ENCODE measurements at places on chromosomes 1 and 21.

DNA sequence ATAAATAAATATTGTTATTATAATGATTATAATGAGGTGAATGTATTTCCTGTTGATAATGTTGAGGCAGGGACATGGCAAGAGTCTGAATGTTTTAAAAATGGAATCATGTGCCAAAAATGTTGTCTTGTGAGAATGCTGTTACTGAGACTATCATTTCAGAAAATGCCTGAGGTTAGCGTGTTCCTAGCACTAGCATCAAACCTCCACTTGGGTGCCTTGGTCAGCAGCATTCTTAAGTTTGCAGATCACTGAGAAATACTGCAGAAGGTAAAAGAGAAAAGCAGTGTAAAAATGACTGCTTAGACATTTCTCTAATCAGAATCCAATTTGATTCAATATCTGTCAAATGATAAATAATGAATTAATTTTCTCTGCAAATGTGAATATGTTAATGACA, 50.8 kb downstream of the OLFM3 start:
- DNase-seq = no peak

DNA sequence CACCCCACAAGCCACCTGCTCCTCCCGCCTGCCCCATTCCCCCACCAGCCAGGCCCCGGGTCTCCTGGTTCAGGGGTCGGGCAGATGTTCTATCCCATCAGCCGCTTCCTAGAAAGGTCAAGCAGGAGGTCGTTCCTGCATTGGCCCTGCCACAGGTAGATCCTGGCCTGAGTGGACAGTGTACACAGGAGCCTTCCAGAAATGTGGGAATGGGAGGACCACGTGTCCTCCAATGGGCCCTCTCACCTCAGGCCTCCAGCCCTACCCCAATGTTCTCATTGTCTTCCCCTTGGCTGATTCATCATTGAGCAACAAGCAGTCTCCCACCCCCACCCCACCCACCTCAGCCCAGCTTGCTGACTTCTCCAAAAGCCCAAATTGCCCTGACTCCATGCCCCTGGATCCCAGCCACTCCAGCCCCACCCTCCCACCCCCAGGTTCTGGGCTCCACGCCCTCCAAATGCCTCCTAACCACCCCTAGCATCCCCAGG, 2.1 kb downstream of the S100A16 start:
- DNase-seq = no peak

GRCh38 chr1:181479137-181479745, 4.1 kb upstream of the CACNA1E start:
- DNase-seq = peak; percentile 30

- no peak for DNase-seq
Observed at GRCh38 chr1:46767649-46768282, 31.1 kb upstream of the CYP4B1 start.

DNA sequence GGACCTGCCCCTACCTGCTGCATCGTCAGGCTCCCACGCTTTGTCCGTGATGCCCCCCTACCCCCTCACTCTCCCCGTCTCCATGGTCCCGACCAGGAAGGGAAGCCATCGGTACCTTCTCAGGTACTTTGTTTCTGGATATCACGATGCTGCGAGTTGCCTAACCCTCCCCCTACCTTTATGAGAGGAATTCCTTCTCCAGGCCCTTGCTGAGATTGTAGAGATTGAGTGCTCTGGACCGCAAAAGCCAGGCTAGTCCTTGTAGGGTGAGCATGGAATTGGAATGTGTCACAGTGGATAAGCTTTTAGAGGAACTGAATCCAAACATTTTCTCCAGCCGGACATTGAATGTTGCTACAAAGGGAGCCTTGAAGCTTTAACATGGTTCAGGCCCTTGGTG, 8.9 kb downstream of the SPATA46 start:
- no peak for DNase-seq

GRCh38 chr21:15063081-15063813, 1.6 kb downstream of the NRIP1 start:
- DNase-seq = no peak

- no peak for DNase-seq
Observed at GRCh38 chr1:201771466-201771865, 57.5 kb upstream of the IPO9 start.

Data from anterior cingulate cortex (tissue), 58 donors.